ENCODE measurements at places on chromosomes 2 and 18.

- no peaks in the 10 kb centered on the region for H3K4me1 ChIP-seq
- H3K36me3 ChIP-seq = no peaks in the 10 kb centered on the region
- DNase-seq = no peak
Observed at GRCh38 chr2:154447727-154448418, 250.6 kb upstream of the KCNJ3 start.

DNA sequence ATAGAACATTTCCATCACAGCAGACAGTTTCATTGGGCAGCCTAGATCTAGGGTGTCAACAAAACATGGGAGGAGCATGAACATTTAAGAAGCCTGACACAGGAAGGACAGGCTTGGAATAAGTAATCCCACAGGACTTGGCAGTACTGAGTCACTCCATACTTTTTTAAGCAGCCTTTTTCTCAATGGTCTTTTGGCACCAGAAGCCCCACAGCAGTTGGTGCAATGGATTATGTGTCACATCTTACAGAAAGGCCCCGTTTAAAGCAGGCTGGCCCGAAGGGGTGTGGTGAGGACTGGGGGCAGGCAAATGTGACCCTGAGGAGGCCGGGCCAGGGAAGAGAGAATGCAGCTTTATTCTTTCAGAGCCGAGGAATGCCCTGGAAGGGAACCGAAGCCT lies 26.6 kb downstream of the SPTBN1 start:
- H3K27me3 ChIP-seq = no peaks in the 10 kb centered on the region
- peaks cover under 1% of the 10 kb centered on the region for H3K4me1 ChIP-seq
- no peak for DNase-seq
- no peak overlapping the region for H3K27ac ChIP-seq

- no peaks in the 10 kb centered on the region for H3K4me1 ChIP-seq
- H3K27ac ChIP-seq = no peak overlapping the region
- H3K4me3 ChIP-seq = no peak overlapping the region
- DNase-seq = no peak
- H3K36me3 ChIP-seq = no peaks in the 10 kb centered on the region
- H3K27me3 ChIP-seq = peaks cover 16% of the 10 kb centered on the region
Observed at GRCh38 chr2:210264282-210264681, 39.0 kb upstream of the ACADL start.

- H3K27me3 ChIP-seq = no peaks in the 10 kb centered on the region
- no peak overlapping the region for H3K4me3 ChIP-seq
Observed at GRCh38 chr18:36158266-36158867, 28.7 kb downstream of the ELP2 start.

GRCh38 chr2:14517731-14518130 lies 114.8 kb upstream of the LRATD1 start:
- H3K27me3 ChIP-seq = no peaks in the 10 kb centered on the region
- no peak overlapping the region for H3K27ac ChIP-seq
- no peak for DNase-seq
- no peaks in the 10 kb centered on the region for H3K36me3 ChIP-seq
- H3K4me1 ChIP-seq = no peaks in the 10 kb centered on the region
- no peak overlapping the region for H3K4me3 ChIP-seq

- no peaks in the 10 kb centered on the region for H3K27me3 ChIP-seq
- H3K4me3 ChIP-seq = no peak overlapping the region
- H3K27ac ChIP-seq = no peak overlapping the region
- H3K36me3 ChIP-seq = no peaks in the 10 kb centered on the region
- no peak for DNase-seq
Observed at GRCh38 chr2:118449401-118449800, 361.1 kb downstream of the INSIG2 start.

DNA sequence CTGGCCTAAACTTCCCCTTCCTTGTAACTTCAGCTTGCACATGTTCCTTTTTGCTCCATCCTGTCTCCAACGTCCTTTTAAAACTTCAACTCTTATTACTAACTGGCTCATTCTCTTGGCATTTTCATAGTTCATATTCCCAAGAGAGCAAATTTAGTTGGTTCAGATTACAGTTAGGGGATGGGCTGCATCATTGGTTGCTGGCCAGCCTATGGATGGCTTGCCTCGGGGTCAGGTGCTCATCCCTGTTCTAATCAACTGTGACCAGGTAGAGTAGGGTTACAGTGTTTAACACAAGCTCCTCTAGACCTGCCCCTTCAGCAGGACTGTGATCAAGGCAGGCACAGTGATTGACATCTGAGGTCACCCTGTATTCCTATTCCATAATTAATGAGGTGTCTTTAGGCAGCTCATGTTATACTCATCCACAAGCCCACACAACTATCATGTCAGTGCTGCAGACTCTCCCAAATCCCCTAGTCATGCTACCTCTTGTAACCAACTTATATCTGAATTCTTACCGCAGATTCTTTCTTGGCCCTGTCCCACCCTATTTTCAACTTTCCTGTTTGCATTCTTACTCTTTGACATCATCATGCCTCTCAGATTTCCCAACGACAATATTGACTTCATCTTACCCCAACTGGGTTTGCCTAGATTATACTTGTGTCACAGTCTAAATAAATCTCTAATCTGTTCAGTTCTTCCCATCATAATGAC lies 293.3 kb downstream of the MTX2 start:
- no peaks in the 10 kb centered on the region for H3K4me1 ChIP-seq
- H3K27me3 ChIP-seq = peaks cover 78% of the 10 kb centered on the region
- H3K4me3 ChIP-seq = no peak overlapping the region
- DNase-seq = no peak

- DNase-seq = no peak
- no peaks in the 10 kb centered on the region for H3K36me3 ChIP-seq
- H3K27me3 ChIP-seq = no peaks in the 10 kb centered on the region
Observed at GRCh38 chr2:18214936-18215335, 336.5 kb downstream of the KCNS3 start.

- H3K27ac ChIP-seq = no peak overlapping the region
- peaks cover 9% of the 10 kb centered on the region for H3K36me3 ChIP-seq
- H3K27me3 ChIP-seq = peaks cover 23% of the 10 kb centered on the region
- no peak overlapping the region for H3K4me3 ChIP-seq
- no peak for DNase-seq
Observed at GRCh38 chr2:230861552-230862255, 3.0 kb upstream of the ITM2C start.

DNA sequence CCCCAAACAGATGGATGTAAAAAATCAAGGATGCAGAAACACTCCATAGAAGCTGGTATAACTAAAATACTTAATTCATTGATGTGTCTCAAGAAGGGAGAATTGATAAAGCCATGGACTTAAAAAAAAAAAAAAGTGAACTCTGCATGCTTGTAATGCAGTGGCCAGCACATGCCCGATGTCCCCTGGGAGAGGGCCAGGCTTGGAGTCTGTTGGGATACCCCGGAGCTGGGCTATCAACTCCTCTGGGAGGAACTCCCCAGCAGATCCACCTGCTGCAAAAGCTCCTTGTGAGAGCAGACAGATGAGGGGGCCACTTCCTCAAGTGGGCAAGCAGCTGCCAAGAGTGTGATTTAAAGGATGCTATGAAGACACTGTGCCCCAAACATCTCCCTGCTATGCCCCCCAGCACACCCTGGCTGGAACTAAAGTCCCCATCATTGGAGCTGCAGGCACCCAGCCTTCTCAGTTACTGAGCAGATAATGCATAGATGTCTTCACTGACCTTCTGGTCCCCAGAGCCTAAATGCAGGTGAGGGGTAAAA lies 311.5 kb upstream of the ID2 start:
- H3K36me3 ChIP-seq = no peaks in the 10 kb centered on the region
- no peaks in the 10 kb centered on the region for H3K27me3 ChIP-seq
- H3K4me3 ChIP-seq = no peak overlapping the region
- H3K27ac ChIP-seq = peak overlapping the region; percentile 18

DNA sequence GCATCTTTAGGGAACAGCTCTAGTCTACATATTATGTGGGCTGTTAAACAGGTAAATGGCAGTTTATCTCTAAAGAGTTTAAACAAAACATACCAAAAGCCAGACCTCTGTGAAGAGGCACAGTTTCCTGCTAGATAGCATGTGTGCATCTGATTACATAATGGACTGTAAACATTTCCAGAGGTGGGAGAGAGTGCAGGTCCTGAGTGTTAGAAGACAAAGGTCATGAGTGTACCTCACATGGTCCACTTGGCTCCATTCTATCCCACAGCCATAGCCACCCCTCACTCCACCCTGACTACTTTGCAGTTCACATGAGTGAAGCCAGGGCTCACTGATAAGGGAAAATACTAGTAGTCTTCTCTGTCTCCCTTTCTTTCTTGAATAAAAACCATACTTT lies 233.4 kb downstream of the MTX2 start:
- H3K27me3 ChIP-seq = peaks cover 19% of the 10 kb centered on the region
- DNase-seq = no peak
- H3K4me1 ChIP-seq = no peaks in the 10 kb centered on the region

DNA sequence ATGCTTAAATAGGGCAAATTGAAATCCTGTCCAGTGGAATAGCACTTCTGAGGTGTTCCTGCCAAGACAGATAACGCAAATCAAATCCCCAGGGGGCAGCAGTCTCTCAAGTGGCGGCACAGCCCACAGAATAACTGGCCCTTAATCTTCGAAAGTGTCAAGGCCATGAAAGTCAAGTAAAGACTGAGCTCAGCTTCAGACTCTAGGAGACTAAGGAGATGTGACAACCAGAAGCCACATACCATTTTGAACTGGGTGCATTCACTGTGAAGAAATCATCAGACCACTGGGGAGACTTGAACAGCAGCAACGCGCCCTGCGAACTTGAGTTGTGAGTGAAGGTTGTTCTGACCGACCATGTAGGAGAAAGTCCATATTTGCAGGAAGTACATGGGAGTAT lies 66.0 kb upstream of the ASAP2 start:
- no peak overlapping the region for H3K4me3 ChIP-seq
- no peak overlapping the region for H3K27ac ChIP-seq
- no peak for DNase-seq
- peaks cover 56% of the 10 kb centered on the region for H3K27me3 ChIP-seq

DNA sequence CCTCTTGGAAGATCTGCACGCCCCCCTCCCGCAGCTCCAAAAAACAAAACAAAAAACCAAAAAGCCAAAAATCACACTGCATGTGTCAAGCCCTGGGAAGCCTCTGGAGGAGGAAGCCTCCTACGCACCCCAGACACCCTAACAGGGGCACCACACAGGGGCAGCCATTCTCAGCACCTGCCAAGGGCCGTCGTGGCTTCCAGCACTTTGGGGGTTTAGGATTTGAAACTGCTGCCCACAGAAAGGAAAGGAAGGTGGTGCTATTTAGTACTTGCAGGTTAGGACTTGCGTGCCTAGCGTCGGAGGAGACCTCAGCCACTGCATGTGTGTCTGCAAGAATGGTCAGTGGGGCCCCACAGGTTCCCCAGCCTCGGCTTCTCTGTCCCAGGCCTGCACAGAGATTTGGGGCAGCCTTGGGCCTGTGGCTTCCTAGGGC lies 419 bp upstream of the GPR55 start:
- H3K4me3 ChIP-seq = peak overlapping the region; percentile 88
- H3K36me3 ChIP-seq = peaks cover 9% of the 10 kb centered on the region
- H3K4me1 ChIP-seq = peaks cover 28% of the 10 kb centered on the region
- peak overlapping the region; percentile 49 for H3K27ac ChIP-seq

GRCh38 chr2:178157574-178157973 lies 36.7 kb upstream of the OSBPL6 start:
- no peak overlapping the region for H3K27ac ChIP-seq
- no peaks in the 10 kb centered on the region for H3K36me3 ChIP-seq
- H3K27me3 ChIP-seq = peaks cover 39% of the 10 kb centered on the region
- no peak overlapping the region for H3K4me3 ChIP-seq

GRCh38 chr2:10490806-10491291 lies 42.7 kb upstream of the ODC1 start:
- DNase-seq = no peak
- no peaks in the 10 kb centered on the region for H3K27me3 ChIP-seq
- H3K27ac ChIP-seq = peak overlapping the region; percentile 66
- peaks cover 13% of the 10 kb centered on the region for H3K36me3 ChIP-seq

- DNase-seq = peak; percentile 4
- H3K27ac ChIP-seq = no peak overlapping the region
- H3K4me3 ChIP-seq = no peak overlapping the region
- peaks cover 36% of the 10 kb centered on the region for H3K27me3 ChIP-seq
- H3K4me1 ChIP-seq = no peaks in the 10 kb centered on the region
- no peaks in the 10 kb centered on the region for H3K36me3 ChIP-seq
Observed at GRCh38 chr2:119407430-119408220, 24.0 kb upstream of the TMEM37 start.

- no peaks in the 10 kb centered on the region for H3K36me3 ChIP-seq
- no peak for DNase-seq
- H3K4me1 ChIP-seq = no peaks in the 10 kb centered on the region
Observed at GRCh38 chr2:22449696-22450095, 935.3 kb upstream of the KLHL29 start.

DNA sequence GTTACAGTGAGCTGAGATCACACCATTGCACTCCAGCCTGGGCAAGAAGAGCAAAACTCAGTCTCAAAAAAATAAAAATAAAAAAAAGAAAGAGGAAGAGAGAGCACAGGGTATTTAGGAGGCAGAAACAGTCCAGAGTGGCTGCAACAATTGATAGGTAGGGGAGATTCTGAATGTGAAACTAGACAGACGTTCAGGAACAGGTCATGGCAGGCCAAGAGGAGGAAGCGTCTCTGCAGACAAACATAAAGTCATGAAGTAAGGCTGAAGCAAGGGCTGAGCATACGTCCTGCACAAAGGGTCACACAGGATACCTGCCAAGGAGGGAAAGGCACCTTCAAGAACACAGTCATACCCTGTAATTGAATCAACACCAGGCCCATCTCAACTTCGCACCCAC lies 64.1 kb upstream of the ZNF532 start:
- DNase-seq = no peak
- H3K36me3 ChIP-seq = no peaks in the 10 kb centered on the region

GRCh38 chr2:234308813-234309195 lies 188.1 kb downstream of the ARL4C start:
- peaks cover 28% of the 10 kb centered on the region for H3K4me1 ChIP-seq
- H3K36me3 ChIP-seq = peaks cover 12% of the 10 kb centered on the region
- peak overlapping the region; percentile 42 for H3K4me3 ChIP-seq
- DNase-seq = peak; percentile 51
- H3K27ac ChIP-seq = peak overlapping the region; percentile 90

DNA sequence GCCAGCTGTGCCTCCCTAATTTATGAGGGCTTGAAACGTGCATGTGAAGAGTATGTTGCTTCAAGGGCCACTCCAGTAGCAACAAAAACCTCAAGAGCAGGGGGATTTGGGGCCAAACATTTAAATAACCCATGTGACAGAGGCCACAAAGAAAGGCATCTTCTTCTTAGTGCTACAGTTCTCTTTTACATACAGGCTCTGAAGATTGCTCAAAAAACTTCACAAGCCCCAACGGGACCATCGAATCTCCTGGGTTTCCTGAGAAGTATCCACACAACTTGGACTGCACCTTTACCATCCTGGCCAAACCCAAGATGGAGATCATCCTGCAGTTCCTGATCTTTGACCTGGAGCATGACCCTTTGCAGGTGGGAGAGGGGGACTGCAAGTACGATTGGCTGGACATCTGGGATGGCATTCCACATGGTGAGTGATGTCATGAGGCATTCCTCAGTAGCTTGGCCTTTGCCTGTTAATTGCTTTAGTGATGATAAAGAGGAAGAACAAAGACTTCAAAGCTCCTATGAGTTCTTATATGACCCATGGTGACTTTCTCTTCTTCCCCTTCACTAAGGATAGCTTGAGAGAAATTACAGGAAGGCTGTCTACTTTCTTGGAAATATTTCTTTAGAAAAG lies 40.1 kb downstream of the NRP2 start:
- peaks cover 38% of the 10 kb centered on the region for H3K27me3 ChIP-seq
- H3K4me1 ChIP-seq = no peaks in the 10 kb centered on the region
- no peak for DNase-seq
- no peak overlapping the region for H3K4me3 ChIP-seq
- no peaks in the 10 kb centered on the region for H3K36me3 ChIP-seq

All from effector memory CD8-positive, alpha-beta T cell (primary cell).